ENCODE measurements at places on chromosomes 13 and 19. TPM values are rescaled to one million over a fixed set of nuclear protein-coding genes. Genes with fewer than 3 reads are reported as not detected.

MIA gene
- not detected for total RNA-seq

LACC1 gene
- total RNA-seq: 10.4 TPM

ERICH6B gene
- total RNA-seq: not detected

MAMSTR gene
- total RNA-seq: 2.2 TPM

DACH1 gene
- total RNA-seq: 10.4 TPM

KIRREL2 gene
- not detected for total RNA-seq

ZNF417 gene
- 27.1 TPM for total RNA-seq

GRCh38 chr13:20399961-20400360 lies 125.7 kb downstream of the CRYL1 start:
- DNase-seq: no peak

DNA sequence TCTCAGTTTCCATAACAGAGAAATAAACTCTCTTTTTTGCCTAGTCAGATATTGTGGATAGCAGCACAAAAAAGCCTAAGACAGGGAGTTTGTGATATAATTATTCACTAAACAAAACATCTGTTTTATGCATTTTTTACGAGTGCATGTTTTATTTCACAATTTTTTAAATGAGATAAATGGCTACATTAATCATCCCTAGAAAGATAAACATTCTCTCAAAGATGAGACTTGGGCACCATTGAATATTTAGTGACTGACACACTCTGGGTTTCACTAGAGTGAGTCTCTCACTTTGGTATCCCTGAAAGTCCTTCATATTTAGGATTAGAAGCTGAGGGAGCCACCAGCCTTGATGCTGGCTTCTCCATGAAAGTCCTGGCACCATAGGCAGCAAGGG lies 74.3 kb upstream of the LRCH1 start:
- DNase-seq: no peak

GRCh38 chr19:40253611-40254092 lies 27.2 kb upstream of the CCNP start:
- DNase-seq: no peak

- no peak for DNase-seq
Observed at GRCh38 chr13:31591642-31592233, 147.6 kb upstream of the RXFP2 start.

DNA sequence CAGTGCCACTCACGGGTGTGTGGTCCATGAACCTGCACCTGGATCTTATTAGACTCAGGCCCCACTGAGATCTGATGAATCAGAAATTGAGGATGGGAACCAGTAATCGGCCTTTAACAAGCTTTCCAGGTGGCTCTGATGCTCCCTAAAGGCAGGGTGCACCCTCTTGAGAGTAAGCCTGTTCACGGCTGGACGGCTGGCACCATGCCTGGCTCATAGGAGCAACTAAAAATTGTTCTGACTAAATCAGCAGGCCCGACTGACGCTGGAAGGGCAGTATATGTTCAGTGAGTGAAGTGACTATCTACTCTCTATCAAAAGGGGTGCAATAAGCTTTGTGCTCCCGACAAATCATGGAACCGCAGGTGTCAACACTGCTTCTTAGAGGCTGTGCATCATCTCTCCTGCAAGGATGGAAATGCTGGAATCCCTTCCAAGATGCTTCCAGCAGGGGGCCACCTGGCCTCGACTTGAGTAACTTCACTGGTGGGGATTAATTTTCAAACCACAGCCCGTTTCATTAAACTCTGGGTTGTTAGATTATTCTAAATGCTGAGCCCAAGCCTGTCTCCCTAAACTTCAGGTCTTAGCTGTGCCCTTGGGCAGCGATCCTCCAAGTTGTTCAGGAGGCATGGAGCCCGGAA lies 28.4 kb downstream of the TMTC4 start:
- no peak for DNase-seq

- DNase-seq: no peak
Observed at GRCh38 chr19:51548213-51548651, 16.8 kb upstream of the SIGLEC6 start.

GRCh38 chr13:98761126-98761985 lies 8.9 kb upstream of the SLC15A1 start:
- no peak for DNase-seq

GRCh38 chr19:50331994-50332243 lies 2.7 kb upstream of the KCNC3 start:
- DNase-seq: no peak

- no peak for DNase-seq
Observed at GRCh38 chr13:46633416-46633815, 80.4 kb downstream of the LRCH1 start.

- no peak for DNase-seq
Observed at GRCh38 chr13:79645569-79645968, 164.6 kb downstream of the NDFIP2 start.

DNA sequence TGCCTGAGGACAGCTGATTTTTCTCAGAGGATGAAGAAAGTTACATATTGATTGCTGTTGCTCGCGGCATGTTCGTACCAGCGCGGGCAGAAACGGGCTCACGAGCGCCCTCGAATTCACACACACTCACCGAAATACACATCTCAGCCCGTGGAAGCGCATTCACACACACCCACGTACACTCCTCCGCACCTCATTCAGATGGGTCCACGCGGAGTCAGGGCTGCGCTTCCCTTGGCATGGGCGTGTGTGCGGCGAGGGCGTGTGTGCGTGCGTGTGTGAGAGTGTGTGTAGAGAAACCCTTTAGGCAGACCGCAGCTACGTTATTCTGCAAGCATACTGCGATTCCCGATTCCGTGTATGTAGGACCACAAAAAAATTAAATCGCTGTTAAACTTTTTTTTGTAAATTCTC lies 2.1 kb upstream of the PCDH17 start:
- DNase-seq: no peak
